Non-pigmented ciliary epithelial cell (primary cell): ENCODE measurements at places on chromosomes 3 and 15.

DNA sequence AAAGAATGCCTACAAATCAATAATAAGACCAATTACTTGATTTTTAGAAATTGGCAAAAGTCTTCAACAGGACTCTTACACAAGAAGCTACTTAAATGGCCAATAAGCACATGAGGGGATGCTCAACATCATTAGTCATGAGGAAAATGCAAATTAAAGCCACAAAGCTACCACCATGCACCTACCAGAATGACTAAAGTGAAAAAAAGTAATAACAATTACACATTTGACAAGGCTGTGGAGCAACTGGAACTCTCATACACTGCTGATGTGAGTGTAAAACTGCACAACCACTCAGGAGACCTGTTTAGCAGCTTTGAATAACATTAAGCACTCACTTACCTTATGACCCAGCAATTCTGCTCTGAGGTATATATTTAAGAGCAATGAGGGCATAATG lies 68.4 kb downstream of the PPCDC start:
- peak; percentile 19 for DNase-seq

GRCh38 chr3:194383276-194383940 lies 13.9 kb upstream of the LRRC15 start:
- no peak for DNase-seq

DNA sequence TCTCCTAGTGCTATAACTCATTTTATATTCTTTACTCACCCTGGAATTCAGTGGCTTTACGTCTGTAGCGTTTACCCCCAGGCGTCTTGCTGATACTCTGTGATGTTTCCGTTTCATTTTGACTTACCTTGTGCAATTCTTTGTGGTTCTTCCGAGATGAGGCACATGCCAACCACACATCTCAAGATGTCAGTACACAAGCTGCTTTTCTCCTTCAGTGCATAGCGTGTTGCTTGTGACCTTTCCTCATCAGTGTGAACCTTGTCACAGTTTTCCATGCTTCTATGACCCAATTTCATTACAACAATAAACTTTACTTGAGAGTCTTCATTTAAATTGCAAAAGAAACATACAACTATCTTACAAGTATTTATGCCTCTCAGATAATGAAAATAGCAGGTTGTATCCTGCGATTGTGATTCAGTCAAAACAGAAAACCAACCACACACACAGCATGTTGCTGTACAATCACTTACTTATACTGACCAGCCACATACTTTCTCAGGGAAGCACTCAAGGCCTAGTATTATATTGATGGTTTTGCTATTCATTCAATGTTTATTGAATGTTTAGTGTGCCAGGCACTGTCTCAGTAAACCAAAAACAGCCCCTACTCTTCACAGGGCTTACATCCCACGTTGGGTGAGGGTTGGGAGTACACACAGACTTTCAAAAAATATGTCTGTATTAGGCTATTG lies 4.6 kb upstream of the TBL1XR1 start:
- DNase-seq: no peak

DNA sequence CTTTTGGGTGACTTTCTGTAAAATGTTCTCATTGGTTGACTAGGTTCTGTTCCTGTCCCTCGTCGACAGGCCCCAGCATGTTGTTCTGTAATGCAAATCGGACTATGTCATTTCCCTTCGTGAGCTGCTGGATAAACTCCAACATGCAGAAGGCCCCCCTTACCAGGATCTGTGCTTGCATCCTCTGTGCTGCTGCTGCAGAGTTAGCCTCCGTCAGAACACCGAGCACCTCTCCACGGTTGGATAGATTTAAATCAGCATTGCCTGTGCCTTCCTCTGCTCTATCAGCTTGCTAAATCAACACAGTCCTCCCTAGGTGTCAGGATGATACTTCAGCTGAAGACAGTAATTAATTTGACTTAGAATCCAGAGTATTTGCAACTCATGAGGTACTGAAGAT lies 12.7 kb upstream of the MINDY4B start:
- DNase-seq: no peak

DNA sequence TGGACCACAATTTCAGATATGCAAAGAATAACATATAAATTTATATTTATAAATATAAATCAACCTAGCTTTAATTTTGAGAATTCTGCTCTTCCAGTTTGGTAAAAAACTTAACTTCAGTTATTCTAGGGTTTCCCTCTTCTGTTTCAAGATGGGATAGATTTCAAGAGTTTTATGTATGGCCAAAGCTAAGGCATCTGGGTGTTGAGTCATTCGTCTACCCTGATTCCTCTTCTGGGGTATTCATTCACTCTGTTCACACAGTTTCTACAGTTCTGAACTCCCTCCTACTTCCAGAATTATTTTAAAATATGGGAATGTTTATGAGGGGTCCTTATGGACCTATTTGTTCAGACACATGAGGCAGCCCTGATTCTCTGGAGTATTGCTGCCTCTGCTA lies 4.2 kb upstream of the FGF7 start:
- DNase-seq: no peak

DNA sequence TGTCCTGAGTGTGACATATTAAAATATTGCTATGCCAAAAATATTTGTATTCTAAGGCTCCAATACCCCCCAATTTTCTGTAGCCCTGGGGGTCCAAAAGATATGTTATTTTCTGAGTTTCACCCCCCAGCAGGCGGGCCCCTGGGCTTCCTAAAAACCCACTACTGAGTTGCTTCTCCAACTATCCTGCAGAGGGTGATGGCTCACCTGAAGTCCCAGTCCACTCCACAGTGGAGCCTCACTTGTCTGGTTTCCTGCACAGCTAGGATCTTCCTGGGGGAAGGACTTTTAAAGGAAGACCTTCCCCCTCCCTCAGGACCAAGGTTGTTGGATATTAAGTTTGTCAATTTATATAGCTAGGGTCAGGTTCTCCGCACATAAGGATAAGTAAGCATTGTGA lies 1181.4 kb downstream of the ROBO2 start:
- no peak for DNase-seq

DNA sequence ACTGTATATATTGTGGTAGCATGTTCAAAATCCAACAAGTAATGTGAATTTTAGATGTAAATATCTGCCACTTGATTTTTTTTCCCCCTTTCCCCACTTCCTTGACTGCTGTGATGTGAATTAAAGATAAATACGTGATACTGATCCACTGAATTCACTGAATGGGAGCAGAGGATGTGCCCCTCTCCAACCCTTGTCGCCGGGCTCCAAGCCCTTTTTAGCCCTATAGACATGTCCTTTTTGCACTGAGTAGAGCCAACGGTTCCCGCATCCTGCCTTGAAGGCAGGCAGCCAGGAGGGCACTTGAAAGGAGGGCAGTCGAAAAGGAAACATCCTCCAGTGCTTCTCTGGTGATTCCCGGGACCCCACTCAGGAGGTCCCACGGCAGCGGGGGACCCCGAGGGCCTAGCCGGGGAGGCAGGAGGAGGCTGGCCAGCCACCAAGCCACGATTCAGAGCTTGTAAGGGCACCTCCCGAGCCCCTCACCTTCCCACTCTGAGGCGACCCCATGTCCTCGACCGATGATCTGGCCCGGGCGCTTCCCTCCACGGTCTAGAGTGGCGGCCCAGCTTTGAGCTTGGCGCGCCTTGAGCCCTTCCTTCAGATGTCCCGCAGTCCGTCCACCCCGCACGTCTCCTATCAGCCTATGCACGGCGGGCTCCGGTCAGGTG lies 901 bp upstream of the MANF start:
- no peak for DNase-seq

DNA sequence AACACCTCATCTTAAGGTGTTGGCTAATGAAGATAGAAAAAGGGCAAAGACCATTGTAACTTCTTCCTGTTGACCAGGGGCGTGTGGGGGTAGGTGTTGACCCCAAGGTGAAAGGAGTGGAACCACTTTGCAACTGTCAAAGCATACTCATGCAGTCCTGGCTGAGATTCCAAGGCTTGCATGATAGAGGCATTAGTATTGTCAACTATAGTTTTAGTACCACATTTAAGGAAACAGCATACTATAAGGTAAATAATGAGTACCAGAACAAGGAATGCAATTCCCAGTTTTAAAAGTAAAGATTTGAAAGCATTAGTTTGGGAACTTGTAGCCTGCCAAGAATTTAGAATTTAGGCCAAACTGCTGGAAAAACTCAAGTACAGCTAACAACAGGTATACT lies 27.8 kb upstream of the ADGRG7 start:
- DNase-seq: no peak

- no peak for DNase-seq
These were observed 405.6 kb downstream of the MAGI1 start for GRCh38 chr3:65633018-65633638.

DNA sequence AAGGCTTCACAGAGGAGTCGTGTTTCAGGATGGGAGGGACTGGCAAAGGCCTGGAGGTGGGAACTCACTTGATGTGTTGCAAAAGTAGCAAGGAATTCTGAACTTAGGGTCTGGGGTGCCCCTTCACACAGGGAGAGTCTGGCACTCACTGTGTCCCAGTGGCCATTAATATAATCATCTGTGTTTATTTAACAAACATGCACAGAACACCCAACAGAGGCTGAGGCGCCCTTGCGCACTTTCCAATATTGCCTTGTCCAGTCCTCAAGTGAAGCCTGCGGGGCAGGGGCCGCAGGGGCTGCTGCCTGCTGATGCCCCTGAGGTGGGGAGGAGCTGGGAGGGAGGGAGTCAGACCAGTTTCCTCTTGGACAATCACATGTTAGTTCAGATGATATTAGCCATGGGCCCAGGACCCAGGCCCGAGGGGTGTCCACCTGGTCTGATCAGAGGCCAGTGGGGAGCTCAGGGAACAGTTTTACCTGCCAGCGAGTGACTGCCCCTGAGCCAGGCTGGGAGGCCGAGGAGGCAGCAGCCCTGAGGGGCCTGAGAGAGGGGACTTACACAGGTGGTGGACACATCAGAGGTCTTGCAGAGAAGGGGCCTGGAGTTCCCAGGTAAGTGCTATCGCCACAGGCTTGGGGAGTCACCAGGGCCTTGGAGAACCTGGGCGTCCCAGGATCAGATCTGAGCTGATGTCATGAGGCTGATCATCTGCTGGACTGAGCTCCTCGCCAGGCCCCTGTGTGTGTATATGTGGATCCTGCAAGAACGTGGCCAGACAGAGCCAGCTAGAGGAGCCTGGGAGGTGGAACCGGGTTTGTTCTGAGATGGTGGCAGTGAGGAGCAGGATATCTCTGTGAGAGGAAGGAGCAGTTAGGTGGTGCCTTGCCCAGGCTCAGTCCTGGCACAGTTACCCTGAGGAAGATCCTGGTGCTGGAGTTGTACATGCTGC lies 13.8 kb upstream of the TXNRD3 start:
- no peak for DNase-seq

- DNase-seq: no peak
These were observed 8.5 kb downstream of the PFKFB4 start for GRCh38 chr3:48548126-48548525.

DNA sequence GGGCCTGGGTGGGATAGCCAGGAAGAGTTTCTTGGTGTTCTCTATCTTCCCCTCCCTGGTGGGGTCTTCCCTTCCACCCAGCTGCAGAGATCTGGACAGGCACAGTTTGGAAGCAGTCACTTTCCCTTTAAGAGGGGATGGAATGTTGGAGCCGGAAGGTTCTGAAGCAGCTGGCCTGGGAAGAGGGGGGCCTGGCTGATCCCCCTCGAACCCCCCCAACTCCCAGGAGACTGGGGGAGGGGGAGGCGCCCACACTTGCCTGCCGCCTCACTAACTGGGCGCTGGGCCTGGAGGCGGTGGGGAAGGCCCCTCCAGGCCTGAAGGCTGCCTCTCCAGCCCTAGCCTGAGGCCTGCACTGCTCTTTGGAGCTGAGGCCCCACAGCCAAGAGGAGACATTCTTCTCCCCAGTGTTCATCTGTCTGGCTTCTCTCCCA lies 1.4 kb downstream of the DVL3 start:
- no peak for DNase-seq

GRCh38 chr3:9806137-9806536 lies 3.9 kb upstream of the TTLL3 start:
- DNase-seq: no peak

GRCh38 chr3:71955240-71956068 lies 170.5 kb upstream of the PROK2 start:
- DNase-seq: peak; percentile 38

- no peak for DNase-seq
These were observed 5.9 kb downstream of the CYP19A1 start for GRCh38 chr15:51332206-51333147.

GRCh38 chr3:11539218-11539617 lies 104.5 kb downstream of the VGLL4 start:
- no peak for DNase-seq

GRCh38 chr15:39438799-39439592 lies 141.9 kb upstream of the THBS1 start:
- no peak for DNase-seq

DNA sequence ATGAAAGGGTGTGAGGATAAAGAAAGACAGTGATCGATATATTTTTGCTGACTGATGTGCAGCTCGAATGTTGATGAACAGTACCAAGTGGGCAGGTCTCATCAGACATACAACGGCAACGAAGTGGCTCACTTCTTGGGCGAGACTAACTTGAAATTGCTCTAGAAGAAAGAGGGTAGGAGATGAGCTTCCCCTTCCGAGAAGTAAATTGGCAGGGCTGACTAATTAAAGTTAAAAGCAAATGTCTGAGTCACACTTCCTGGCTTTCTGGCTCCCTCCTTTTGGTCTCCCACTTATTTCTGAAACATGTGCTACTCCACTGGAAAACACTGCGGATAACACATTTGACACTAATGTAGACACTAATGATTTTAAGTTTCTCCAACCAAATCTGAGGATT lies 228.3 kb downstream of the ABHD5 start:
- no peak for DNase-seq

DNA sequence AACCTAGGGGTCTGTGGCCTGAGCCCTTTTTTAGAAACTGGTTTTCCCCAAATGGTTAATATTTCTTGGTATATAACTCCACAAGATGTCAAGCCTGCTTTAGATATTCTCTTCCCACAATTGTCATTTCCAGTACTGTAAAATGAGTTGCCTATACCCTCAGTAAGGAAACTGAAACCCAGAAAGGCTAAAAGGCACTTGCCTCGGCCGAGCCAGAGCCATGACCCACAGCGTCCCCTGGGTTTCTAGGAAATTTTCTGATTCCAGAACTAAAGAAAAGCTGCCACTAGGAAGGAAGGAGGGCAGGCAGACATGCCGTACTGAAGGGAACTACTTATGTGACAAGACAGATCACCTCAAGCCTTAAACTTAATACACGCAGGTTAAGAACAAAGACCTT lies 59.1 kb downstream of the ATP8B4 start:
- no peak for DNase-seq

DNA sequence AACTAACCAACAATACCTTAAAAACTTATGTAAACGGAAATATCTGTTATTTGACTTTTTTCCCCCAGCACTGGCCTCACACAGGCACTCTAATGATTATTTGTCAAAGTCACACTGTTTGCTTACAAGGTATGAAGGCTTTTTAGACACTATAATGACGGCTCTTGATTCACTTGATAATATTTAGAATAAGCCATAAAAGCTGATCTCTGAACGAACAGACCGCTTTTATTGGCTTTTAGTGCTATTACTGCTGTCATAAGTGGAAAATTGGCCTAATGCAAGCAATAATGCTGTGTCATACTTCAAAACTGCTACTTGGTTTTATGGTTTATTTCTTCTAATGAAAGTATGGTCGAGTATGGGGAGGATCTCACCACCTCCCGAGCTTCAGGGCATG lies 35.1 kb downstream of the MDFIC2 start:
- DNase-seq: no peak

- peak; percentile 44 for DNase-seq
These were observed 287.3 kb downstream of the UBE2E2 start for GRCh38 chr3:23490459-23490858.

- DNase-seq: no peak
These were observed 625.4 kb downstream of the TBL1XR1 start for GRCh38 chr3:176571926-176572325.
